Left ventricle myocardium inferior (tissue), 1 donor: ENCODE measurements at places on chromosomes 5 and 9. TPM values are rescaled to one million over a fixed set of nuclear protein-coding genes. Genes with fewer than 3 reads are reported as not detected.

DNA sequence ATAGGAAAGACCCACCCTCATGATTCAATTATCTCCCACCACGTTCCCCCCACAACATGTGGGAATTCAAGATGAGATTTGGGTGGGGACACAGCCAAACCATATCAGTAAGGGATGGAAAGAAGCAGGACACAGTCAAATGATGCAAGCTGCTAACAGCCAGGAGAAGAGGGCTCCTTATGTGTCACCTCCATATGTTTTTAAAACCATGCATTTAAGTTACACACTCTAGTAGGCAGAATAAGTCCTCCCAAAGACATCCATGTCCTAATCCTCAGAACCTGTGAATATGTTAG lies 4.2 kb upstream of the TTC23L start:
- H3K4me3 ChIP-seq, result no peak overlapping the region
- peak overlapping the region; percentile 46 for H3K27ac ChIP-seq
- no peak for DNase-seq
- H3K36me3 ChIP-seq, result peaks cover 3% of the 10 kb centered on the region
- H3K27me3 ChIP-seq, result no peaks in the 10 kb centered on the region

The CEL gene
- 1.9 TPM for total RNA-seq

The PHF24 gene
- total RNA-seq, result 0.11 TPM

The PSD2 gene
- not detected for total RNA-seq

The CDX1 gene
- total RNA-seq, result not detected

The ZNG1F gene
- 1.9 TPM for total RNA-seq

DNA sequence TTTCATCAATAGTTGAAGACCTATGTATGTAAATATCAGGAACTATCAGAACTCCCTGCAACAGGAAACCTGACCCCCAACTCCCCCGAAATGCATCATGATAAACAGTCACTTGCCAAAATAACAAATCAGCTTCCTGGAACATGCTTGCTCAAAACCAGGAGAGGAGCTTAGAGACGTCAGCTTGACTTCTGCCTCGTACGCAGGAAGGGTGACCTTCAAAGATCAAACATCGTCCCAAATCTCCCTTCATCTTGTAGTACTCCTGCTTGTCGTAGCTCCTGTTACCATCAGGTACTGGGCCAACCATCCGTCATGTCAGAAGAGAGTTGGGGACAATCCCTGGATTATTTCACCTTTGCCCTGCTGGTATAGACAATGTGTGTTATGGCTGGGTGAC lies 396.1 kb downstream of the GADD45G start:
- no peaks in the 10 kb centered on the region for H3K36me3 ChIP-seq
- no peak overlapping the region for H3K4me3 ChIP-seq
- no peaks in the 10 kb centered on the region for H3K27me3 ChIP-seq
- no peak for DNase-seq
